A549 treated with RU486 at 1 μM for 4 hours (cell line): ENCODE measurements at places on chromosomes 5 and 9. TPM values are rescaled to one million over a fixed set of nuclear protein-coding genes. Genes with fewer than 3 reads are reported as not detected.

The PCDHB13 gene
- total RNA-seq = 0.06 to 0.12 TPM (median 0.09 TPM) in 5 replicates

The GNG10 gene
- 33.6 to 68.8 TPM (median 65.3 TPM) in 5 replicates for total RNA-seq

The FBLL1 gene
- total RNA-seq = 0.06 to 0.33 TPM (median 0.08 TPM) in 3 of 5 replicates, not detected in the others

The CCNJL gene
- 10.8 to 13.7 TPM (median 12.8 TPM) in 5 replicates for total RNA-seq

The PCDHGA10 gene
- not detected in 5 replicates for total RNA-seq

The RANBP17 gene
- 2.0 to 3.2 TPM (median 2.6 TPM) in 5 replicates for total RNA-seq

The PAIP1 gene
- 91.5 to 120 TPM (median 118 TPM) in 5 replicates for total RNA-seq

The CDKN2B gene
- total RNA-seq = not detected in 5 replicates

The ARAP3 gene
- 3.3 to 5.2 TPM (median 4.0 TPM) in 5 replicates for total RNA-seq

The CAMK4 gene
- not detected in 5 replicates for total RNA-seq

The NUTM2F gene
- not detected in 5 replicates for total RNA-seq

The S100Z gene
- total RNA-seq = not detected in 5 replicates

The AK8 gene
- 0.80 to 1.4 TPM (median 0.90 TPM) in 5 replicates for total RNA-seq

The LCN15 gene
- total RNA-seq = not detected in 5 replicates

The CYLC2 gene
- total RNA-seq = not detected in 5 replicates

The FABP6 gene
- 0.87 to 1.6 TPM (median 1.5 TPM) in 5 replicates for total RNA-seq

The SPATA31D4 gene
- total RNA-seq = not detected in 5 replicates

The PCDHA1 gene
- 0.15 to 0.34 TPM (median 0.21 TPM) in 4 of 5 replicates, not detected in the other for total RNA-seq

The HAPLN1 gene
- not detected in 5 replicates for total RNA-seq

The STARD4 gene
- total RNA-seq = 2.2 to 5.4 TPM (median 5.2 TPM) in 5 replicates

The PLPP7 gene
- not detected in 5 replicates for total RNA-seq

The SPATA31A3 gene
- total RNA-seq = not detected in 5 replicates

The MCTP1 gene
- total RNA-seq = 7.5 to 11.6 TPM (median 9.2 TPM) in 5 replicates

The GABRA1 gene
- total RNA-seq = not detected in 5 replicates

The FBXO4 gene
- total RNA-seq = 2.6 to 8.6 TPM (median 7.0 TPM) in 5 replicates

The PHF24 gene
- 0.12 to 0.31 TPM (median 0.20 TPM) in 4 of 5 replicates, not detected in the other for total RNA-seq

The EIF4E1B gene
- not detected in 5 replicates for total RNA-seq

The WDR38 gene
- 0.21 to 0.23 TPM in 2 of 5 replicates, not detected in the others for total RNA-seq

The RFESD gene
- total RNA-seq = 1.7 to 2.9 TPM (median 2.1 TPM) in 5 replicates

The TMEM232 gene
- total RNA-seq = 0.35 TPM in 1 of 5 replicates, not detected in the others

The WWC1 gene
- 79.0 to 99.0 TPM (median 93.5 TPM) in 5 replicates for total RNA-seq

The BTNL3 gene
- total RNA-seq = not detected in 5 replicates

The ANKDD1B gene
- total RNA-seq = 0.07 TPM in 1 of 5 replicates, not detected in the others

The DNLZ gene
- total RNA-seq = 23.0 to 44.2 TPM (median 39.4 TPM) in 5 replicates

The LCN1 gene
- not detected in 5 replicates for total RNA-seq

The RORB gene
- not detected in 5 replicates for total RNA-seq

The LAMC3 gene
- total RNA-seq = 1.4 to 2.6 TPM (median 2.1 TPM) in 5 replicates

The SLC2A8 gene
- total RNA-seq = 8.9 to 16.2 TPM (median 14.7 TPM) in 5 replicates

The RLN2 gene
- 0.21 to 0.29 TPM (median 0.24 TPM) in 3 of 5 replicates, not detected in the others for total RNA-seq

The KCNN2 gene
- total RNA-seq = 0.10 to 0.24 TPM (median 0.17 TPM) in 4 of 5 replicates, not detected in the other

The LEAP2 gene
- 0.56 to 1.1 TPM (median 0.76 TPM) in 5 replicates for total RNA-seq

The IL7R gene
- total RNA-seq = 0.46 to 0.91 TPM (median 0.62 TPM) in 5 replicates

The CSF1R gene
- 0.05 to 0.33 TPM (median 0.21 TPM) in 4 of 5 replicates, not detected in the other for total RNA-seq

The ALDH7A1 gene
- 66.5 to 75.8 TPM (median 70.2 TPM) in 5 replicates for total RNA-seq

The PCDHA12 gene
- 1.9 to 3.0 TPM (median 2.7 TPM) in 5 replicates for total RNA-seq

The AJM1 gene
- total RNA-seq = 3.1 to 4.4 TPM (median 4.0 TPM) in 5 replicates

The SLC28A3 gene
- total RNA-seq = not detected in 5 replicates

The STC2 gene
- 45.6 to 73.3 TPM (median 56.2 TPM) in 5 replicates for total RNA-seq

The HTR1A gene
- total RNA-seq = not detected in 5 replicates

The ELAVL2 gene
- total RNA-seq = 0.10 to 0.19 TPM in 2 of 5 replicates, not detected in the others

The GFI1B gene
- total RNA-seq = not detected in 5 replicates

The REEP2 gene
- total RNA-seq = 5.3 to 7.2 TPM (median 6.5 TPM) in 5 replicates

The SERF1B gene
- 76.2 to 95.5 TPM (median 79.1 TPM) in 5 replicates for total RNA-seq

The OR1J2 gene
- total RNA-seq = not detected in 5 replicates

The ADAMTS13 gene
- 0.33 to 0.97 TPM (median 0.46 TPM) in 5 replicates for total RNA-seq

The DRD1 gene
- 0.37 to 1.0 TPM (median 0.64 TPM) in 5 replicates for total RNA-seq

The SOX30 gene
- 0.06 to 0.09 TPM in 2 of 5 replicates, not detected in the others for total RNA-seq

The ZNF354C gene
- total RNA-seq = 0.53 to 0.85 TPM (median 0.69 TPM) in 5 replicates
